Iris pigment epithelial cell (primary cell): ENCODE measurements at places on chromosomes 5 and 9.

DNA sequence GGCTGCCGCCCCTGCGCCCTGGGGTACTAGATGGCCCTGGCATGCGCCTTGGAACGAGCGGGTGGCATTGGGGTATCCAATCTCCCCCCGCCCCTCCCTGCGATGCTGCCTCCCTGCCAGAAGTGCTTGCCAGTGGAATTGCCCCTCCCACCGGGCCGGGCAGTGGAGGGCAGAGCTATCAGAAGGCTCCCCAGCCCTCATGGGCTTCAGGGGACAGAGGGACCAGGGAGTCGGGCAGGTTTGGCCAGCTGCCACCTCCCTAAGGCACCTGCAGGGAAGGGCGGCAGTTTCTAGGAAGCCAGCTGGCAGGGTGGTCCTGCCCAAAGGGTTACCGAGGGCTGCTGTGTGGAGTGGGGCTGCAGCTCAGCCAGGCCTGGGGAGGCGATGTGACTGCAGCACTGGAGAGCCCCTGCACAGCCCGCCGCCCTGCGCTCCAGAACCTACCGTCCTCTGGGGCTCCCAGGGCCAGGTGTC lies 52.8 kb upstream of the EGFL7 start:
- DNase-seq: no peak

GRCh38 chr9:79574781-79575180 lies 3.0 kb downstream of the TLE4 start:
- DNase-seq: peak; percentile 63

- DNase-seq: no peak
These were observed 2.3 kb downstream of the FAM170A start for GRCh38 chr5:119631660-119632059.

- DNase-seq: no peak
These were observed 1168.2 kb downstream of the CDH12 start for GRCh38 chr5:21684992-21685391.

DNA sequence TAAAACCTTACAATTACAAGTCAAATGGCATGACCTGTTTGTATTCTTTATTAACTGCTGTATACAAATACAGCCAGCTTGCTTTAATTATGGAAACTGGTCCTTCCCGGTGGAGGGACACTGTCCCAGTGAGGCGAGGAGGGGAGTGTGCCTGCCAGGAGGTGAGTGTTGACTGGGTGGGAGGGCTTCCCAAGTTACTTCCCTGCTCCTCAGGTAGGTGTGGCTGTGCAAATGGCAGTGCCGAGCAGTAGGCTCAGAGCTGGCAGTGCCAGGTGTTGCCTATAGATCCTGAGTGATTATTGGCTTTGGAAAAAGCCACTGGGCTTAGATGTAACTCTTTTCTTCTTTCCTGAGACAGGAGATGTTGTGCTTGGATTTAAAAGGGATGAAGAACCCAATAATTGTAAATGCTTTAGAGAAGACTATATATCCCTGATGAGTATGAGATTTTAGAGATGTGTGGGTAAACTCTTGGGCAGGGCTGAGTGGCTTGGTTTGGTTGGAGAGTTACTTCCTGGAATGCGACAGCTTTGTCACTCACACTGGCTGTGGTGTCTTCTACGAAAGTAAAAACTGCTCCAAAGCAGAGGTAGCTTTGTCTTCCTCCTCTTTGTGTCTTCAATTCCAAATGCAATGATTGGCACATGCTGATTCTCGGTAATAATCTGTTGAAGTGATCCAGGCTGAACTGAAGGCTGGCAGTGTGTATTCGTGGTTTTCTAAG lies 43.7 kb downstream of the GLRX start:
- DNase-seq: no peak

- peak; percentile 71 for DNase-seq
These were observed 128.4 kb upstream of the TRPM3 start for GRCh38 chr9:71249729-71250317.

DNA sequence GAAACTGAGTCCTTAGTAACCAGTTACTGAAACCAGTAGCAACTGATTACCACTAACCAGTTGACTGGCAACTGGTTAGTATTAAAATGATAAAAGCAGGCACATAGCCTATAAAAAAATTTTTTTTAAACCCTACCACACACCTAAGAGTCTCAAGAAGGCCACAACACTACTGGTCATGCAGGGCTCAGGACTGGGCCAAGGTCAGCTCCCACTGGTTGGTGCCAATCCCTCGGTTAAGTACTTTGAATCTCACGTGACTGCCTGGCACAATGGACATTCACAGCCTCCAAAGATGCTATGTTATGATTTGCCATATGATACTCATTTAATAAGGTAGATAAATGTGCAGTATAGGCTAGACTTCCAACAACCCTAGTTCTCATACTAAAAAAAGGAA lies 8.5 kb downstream of the ANKH start:
- no peak for DNase-seq

- DNase-seq: no peak
These were observed 195.9 kb downstream of the TMEM38B start for GRCh38 chr9:105890046-105890822.

GRCh38 chr5:127602896-127603844 lies 45.7 kb upstream of the CTXN3 start:
- DNase-seq: no peak

GRCh38 chr5:8727396-8727795 lies 818.5 kb downstream of the SEMA5A start:
- DNase-seq: no peak

- no peak for DNase-seq
These were observed 87.1 kb downstream of the ADRB2 start for GRCh38 chr5:148913493-148913892.

DNA sequence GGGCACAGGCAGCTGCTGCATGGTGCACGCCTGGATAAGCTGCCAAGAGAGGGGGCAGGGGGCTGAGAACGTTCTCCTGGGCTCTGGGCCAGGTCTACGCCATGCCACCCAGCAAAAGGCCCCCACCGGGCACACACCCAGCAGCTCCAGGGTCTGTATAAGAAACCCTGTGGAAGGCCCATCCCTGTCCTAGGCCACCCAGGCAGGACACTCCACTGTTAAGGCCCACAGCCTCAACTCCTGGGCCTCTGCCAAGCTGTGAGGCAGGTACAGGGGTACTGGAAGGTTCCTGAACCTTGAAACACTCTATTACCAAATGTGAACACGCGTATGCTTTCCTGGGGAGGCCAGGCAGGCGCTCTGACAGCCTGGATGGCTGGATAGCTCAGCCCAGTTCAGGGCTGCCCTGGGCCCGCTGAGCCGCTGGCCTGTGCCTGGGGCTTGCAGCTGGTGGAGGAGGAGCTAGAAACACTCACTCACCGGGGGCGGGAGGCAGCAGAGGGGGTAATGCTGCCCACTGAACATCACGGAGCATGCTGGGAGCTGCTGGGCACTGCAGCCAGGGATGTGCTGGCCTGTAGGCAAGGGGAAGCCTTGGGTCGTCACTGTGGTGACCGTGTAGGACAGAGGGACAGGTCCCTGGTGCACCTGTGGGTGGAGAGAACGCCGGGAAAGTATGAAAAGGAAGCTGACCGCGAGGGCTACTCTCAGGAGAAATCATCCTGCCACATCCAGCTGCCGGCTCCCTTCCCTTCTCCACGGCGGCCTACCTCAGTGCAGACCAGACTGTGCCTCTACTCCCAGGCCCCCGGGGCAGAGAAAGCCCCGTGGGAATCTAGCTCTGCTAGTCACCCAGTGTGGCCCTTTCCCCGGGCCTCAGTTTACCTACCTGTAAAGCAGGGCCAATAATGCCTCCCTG lies 6.0 kb downstream of the RNF44 start:
- DNase-seq: peak; percentile 40

- peak; percentile 57 for DNase-seq
These were observed 59.0 kb upstream of the BARX1 start for GRCh38 chr9:94014066-94014654.

DNA sequence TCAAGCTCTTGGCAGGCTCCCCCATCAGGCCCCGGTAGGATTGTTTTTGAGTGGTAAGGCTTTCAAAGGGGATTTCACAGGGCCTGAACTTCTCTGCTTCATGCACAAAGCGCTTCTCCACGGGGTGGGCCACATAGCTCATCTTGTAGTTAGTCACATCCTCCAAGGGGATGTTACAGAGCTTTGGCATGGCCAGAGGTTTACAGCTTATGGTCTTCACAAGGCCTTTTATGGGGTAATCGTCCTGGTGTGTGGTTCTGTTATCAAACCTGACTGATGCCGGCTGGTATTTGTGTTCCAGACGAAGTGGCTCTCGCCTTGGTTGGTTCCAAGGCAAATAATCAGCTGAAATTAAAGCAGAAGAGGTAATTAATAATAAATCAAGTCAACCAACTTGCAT lies 104.3 kb downstream of the SAXO1 start:
- peak; percentile 86 for DNase-seq

GRCh38 chr9:133114886-133115603 lies 6.0 kb downstream of the RALGDS start:
- DNase-seq: no peak

DNA sequence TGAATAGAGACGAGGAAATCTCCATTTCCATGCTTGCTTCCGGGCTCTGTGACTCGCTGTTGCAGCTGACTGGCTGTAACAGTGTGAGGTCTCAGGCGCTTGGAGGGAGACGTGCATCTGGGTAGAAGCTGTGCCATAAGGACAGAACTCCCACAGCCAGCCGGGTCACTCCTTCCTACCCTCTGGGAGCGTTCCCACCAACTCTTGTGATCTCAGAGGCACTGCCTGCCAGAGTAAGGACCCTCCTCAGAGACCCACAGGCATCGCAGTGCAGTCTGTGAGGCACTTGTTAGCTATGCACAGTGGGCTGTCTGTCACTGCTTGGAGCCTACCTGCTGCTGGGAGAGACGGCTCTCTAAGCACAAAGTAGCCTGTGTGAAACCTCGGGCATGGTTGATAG lies 203.4 kb upstream of the SEMA6A start:
- no peak for DNase-seq

GRCh38 chr9:21661626-21662025 lies 140.8 kb upstream of the MTAP start:
- DNase-seq: peak; percentile 80

DNA sequence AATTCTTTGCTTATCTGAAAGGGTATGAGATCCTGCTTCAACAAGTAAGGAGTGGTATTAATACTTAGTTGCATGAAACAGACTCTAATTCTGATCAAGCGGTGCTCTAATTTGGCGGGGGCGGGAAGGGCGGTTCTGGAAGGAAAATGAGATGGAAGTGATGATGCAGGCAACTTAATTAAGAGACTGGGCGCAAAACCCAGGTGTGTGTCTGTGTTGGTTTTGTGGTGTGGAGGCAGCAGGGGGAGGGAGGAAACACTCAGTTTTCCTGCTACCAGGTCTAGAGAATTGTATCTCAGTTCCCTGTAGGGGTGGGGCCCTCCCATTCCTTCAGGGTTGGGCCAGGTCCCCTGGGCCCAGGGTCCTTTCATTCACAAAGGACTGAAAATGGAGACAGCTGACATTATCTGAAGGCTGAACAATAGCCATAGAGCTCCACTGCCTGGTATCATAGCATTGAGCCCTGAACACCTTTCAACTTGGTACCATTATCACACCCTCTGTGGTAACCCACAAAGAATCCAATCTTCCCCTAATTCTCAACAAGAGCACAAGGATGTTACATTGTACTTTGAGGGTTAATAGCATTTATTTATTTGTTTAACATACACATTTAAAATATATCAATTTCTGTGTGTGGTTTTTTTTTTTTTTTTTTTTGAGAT lies 17.2 kb upstream of the C5orf47 start:
- no peak for DNase-seq

- peak; percentile 89 for DNase-seq
These were observed 173.5 kb downstream of the GLIS3 start for GRCh38 chr9:4126184-4126865.

DNA sequence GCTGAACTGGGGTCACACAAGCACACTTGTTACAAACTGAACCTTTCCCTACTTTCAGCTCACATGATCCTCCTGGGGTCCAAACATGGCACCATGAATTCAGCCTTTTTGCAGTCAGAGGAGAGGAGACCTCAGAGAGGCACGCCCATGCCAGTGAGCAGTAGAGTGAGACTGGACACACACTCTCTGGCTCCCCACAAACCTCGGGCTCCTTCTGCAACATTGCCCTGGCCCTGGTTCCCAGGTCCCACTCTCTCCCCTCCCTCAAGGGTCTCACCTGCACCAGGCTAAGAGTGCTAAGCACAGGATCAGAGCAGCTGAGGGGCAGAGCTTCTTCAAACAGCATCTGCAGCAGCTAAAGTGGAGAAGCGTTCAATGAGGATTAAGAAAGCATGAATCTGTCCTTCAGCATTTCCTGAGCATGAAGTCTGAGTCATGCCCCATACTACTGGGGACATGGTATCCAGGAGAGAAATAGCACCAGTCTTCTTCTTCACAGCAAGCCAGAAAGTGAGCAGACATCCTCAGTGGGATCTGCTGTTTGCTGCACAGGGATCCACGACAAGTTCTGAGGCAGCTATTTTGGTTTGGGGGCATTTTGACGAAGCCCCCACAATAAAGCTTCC lies 27.2 kb downstream of the SLC35A4 start:
- peak; percentile 87 for DNase-seq

DNA sequence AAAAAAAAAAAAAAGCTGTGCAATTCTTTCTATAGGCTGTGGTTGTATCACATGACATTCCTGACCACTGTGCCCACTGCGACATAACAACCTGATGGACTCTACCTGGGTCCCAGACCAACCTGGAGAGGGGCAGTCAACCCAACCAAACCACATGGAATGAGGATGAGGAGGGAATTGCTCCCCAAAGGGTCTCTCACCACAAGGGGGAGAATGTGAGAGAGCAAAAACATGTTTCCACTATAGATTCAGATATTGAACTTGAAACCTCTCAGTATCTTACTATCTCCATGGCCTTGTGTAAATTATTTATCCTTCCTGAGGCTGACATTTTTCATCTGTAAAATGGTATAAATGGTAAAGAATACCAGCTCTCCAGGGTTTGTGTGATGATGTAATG lies 66.9 kb upstream of the SV2C start:
- no peak for DNase-seq

GRCh38 chr9:98333703-98334582 lies 78.5 kb upstream of the TBC1D2 start:
- peak; percentile 82 for DNase-seq

GRCh38 chr9:75128535-75128934 lies 40.2 kb downstream of the OSTF1 start:
- DNase-seq: no peak

GRCh38 chr9:137723783-137724445 lies 105.1 kb downstream of the EHMT1 start:
- peak; percentile 53 for DNase-seq

DNA sequence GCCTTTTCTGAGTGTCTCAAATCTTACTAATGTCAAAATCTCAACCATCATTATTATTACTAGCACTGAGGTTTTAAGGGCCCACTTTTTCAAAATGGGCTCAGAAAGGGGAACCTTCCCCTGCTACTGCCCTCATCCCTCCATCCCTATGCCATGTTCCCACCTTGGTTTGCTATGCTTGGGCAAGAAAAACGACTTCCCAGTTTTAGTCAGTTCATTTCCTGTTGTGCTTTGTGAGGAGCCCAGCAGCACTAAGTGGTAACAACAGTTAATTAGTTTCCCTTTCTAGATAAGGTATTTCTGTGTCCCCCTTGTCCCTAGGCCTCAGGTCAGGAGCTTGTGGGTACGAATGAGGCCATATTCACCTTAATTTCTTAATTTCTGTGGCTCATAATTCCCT lies 595.2 kb downstream of the RAB3C start:
- DNase-seq: no peak

GRCh38 chr5:150349681-150350275 lies 7.7 kb upstream of the TCOF1 start:
- DNase-seq: no peak

- peak; percentile 7 for DNase-seq
These were observed 1881.5 kb downstream of the EFNA5 start for GRCh38 chr5:105789246-105789645.
